ENCODE measurements at places on chromosomes 7 and 10.

GRCh38 chr10:90571481-90572258 lies 286.2 kb downstream of the HTR7 start:
- DNase-seq, result no peak

- peak; percentile 38 for DNase-seq
These were observed 5.3 kb downstream of the LAMB4 start for GRCh38 chr7:108124820-108125219.

DNA sequence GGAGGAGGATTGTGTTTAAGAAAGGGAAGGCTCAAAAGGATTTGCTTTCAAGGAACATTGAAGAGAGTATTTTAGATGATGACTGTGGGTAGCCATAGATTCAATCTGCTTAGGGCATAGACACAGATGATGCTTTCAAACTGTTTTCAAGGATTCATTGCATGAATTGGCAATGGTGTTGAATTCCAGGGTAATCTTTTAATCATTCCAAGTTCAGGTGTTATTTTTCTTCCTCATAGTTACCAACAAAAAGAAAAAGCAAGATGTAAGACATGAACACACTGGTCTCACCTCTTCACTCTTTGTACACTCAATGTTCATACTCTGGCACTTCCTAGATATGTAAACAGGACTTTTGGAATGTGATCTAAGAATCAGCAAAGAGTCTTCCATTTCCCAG lies 167.0 kb upstream of the RHOBTB1 start:
- no peak for DNase-seq

- DNase-seq, result peak; percentile 1
These were observed 63.3 kb downstream of the IMMP2L start for GRCh38 chr7:111499027-111499426.

- DNase-seq, result no peak
These were observed 111.7 kb upstream of the CDK13 start for GRCh38 chr7:39838326-39838725.

DNA sequence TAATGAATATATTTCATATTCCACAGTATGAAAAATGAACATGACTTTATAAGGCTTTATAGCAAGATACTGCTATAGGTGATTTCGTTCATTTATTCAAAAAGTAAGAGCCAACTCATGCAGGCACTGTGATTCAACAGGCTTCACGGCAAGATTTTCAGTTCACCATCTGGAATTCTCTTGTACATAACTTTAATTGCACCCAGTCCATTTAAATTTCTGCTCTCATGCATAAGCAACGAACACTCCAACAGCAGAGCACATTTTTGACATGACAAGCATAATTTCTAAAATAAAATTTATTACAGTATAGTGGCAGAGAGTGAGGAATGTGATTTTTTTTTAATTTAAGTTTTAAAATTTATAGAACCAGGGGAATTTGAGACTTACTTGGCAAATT lies 436.1 kb downstream of the PHTF2 start:
- DNase-seq, result peak; percentile 60

DNA sequence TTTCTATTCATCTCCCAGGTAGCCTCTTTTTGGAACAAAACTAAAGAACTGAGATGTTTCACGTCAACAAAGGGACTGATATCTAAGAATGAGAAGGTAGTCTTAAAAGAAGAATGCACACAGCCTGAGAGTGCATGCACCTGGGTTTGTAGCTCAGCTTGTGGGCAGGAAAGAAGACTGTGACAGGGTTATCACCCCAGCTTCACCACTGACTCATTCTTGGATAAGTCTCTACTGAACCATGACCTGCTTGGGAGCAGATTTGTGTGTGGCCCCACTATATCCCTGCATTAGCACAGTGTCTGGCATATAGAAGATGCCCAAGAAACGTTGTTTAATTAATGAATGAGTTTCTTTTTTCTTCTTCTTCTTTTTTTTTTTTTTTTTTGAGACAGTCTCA lies 187.5 kb downstream of the GPAM start:
- DNase-seq, result no peak

GRCh38 chr7:16065939-16066338 lies 355.4 kb downstream of the CRPPA start:
- no peak for DNase-seq

GRCh38 chr10:35552650-35553342 lies 52.3 kb upstream of the GJD4 start:
- no peak for DNase-seq

DNA sequence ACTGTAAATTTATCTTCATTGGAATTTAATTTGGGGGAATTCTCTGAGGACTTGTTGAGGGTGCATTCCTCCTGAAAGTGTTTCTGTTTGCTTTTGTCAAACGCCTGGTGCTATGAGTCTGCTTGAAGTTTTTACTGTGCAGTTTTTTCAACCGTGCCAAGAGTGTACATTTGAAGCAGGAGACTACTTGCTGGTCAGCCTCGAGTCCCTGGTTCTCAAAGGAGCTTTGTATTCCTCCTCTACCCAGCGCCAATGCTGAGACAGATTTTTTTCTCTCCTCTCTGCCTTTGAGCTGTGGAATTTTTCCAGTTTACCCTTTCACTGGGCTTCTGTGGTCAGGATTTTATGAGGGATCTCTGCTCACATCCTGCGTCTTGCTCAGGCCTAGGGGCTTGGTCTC lies 62.1 kb downstream of the NPY start:
- no peak for DNase-seq
